Stimulated activated CD4-positive, alpha-beta T cell treated with anti-CD3 and anti-CD28 coated beads, TNF-alpha, amount 100 ng/mL, for 48 hours (primary cell): ENCODE measurements at places on chromosomes 13 and 19.

- no peak for DNase-seq
Observed at GRCh38 chr13:97257800-97258799, 36.0 kb downstream of the MBNL2 start.

DNA sequence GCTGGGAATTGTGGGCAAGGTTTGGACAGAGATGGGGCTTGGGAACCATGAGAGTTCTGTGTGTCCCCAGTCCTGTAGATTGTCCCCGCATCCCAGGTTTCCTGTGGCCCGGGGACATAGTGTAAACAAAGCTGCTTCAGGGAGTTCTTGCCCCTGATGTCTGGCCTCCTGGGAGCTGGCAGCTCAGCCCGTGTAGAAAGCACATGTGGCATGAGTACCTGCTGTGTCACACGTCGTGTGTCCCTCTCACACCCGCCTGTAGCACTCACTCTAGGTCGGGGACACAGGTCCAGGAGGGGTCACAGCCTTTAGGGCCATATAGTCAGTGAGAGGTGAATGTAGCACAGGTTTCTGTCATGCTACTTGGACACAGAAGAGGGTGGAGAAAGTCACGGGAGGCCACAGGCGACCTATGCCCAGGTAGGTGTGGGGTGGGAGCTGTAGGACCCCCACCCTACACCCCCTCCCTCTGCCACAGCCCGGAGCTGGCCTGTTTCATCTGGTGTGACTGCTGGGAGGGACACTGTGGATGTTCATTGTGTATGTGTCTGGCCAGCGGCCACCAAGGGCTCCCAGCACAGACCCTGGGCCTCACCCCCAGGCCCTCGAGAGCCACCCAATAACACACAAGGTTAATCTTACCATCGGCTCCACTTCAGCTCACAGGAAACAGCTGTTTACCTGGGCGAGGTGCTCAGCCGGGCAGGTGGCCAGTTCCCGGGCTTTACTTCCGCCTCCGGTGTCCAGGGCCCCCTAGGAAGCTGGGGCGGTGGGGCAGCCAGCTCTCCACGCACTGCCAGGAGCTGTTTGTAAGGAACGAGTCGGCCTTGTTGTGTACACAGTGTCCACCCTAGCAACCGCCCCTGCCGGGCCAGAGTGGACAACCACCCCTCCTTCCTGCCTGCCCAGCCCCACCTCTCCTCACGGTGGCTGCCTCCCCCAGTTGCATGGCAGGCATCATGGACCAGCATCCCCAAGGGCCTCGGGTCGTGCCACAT is 49.7 kb downstream of the COMP start:
- DNase-seq, result no peak

DNA sequence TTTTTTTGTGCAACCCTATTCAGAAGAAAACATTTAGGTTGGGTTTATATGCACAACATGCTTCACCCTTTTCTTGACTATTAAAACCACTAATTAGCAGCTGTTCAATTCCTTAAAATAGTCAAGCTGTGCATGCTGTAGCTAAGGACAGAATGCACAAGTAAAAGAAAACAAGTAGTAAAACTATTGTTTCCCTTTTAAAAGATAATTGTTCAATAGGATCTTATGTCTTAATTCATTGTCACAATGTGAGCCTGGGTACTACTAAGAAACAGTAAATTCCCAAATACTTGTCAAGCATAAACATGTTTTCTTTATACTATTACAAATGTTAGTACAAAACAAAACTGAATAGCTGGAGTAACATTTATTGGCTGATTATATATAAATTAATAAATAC is 32.6 kb upstream of the MIR17HG start:
- no peak for DNase-seq

DNA sequence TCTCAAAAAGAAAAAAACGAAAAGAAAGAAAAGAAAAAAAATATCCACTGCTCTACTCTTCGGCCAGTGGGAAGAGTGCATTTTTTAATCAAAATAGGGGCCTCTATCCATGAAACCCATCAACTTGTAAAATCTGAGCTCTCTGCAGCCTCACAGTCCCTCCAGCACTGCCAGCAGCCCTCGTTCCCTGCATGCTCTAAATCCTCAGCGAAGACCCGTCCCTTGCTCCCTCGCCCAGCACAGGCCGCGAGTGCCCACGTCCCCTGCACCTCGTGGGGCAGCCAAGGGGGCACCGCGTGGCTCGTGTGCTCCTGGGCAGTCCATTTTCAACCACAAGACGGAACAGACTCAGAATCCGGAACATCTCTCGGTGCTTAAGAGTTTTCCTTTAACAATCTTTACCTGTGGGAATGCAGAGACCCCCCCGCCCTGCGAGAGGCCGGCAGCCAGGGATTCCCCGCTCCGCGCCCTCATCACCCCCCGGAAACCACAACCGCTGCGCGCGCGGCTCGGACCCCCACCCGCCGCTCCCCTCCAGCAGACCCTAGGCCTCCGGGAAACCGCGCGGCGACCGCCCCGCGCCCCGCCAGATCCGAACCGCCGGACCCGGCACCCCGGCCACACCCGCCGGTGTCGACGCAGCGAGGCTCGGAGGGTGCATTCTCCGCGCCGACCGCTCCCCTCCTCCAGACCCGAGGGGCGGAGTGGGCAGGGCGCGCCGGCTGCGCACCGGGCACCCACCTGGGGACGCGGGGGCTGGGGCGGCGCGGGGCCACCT is 638 bp downstream of the ANKRD27 start:
- no peak for DNase-seq

- no peak for DNase-seq
Observed at GRCh38 chr13:46555722-46556417, 2.9 kb downstream of the LRCH1 start.

DNA sequence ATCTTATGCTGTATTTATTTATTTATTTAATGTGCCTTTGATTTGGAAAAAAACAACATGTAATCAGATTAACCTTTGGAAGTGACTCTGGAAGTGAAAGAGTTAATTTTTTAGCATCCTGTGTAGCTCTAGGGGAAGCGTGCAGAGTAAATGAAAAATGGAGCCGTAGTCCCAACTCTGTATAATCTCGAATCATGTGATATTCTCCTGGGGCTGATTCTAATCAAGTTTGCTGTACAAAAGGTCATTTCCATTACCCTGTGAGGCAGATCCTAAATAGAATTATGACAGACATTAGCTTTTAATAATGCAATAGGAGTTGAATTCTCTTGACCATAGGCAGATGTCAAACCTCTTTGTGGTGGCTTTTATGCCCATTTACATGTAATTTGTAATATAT is 238.6 kb upstream of the CSNK1A1L start:
- no peak for DNase-seq

- peak; percentile 65 for DNase-seq
Observed at GRCh38 chr19:5987077-5987818, 9.3 kb upstream of the RANBP3 start.

DNA sequence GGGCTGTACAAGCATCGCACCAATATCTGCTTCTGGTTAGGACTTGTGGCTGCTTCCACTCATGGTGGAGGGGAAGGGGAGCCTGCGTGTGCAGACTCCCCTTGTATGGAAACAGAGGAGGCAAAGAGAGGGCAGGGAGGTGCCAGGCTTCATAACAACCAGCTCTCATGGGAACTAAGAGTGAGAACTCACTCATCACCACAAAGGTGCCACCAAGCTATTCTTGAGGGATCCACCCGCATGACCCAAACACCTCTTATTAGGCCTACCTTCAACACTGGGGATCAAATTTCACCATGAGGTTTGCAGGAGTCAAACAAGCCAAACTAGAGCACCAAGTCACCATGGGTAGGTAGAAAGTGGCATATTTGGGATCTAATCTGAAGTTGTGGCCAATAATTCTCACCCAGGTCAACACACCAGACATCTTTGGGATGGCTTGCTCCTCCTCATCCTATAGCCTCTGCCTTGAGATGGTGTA is 46.4 kb downstream of the RUBCNL start:
- DNase-seq, result no peak

GRCh38 chr19:55098716-55099556 is 18.5 kb downstream of the PPP1R12C start:
- DNase-seq, result no peak

DNA sequence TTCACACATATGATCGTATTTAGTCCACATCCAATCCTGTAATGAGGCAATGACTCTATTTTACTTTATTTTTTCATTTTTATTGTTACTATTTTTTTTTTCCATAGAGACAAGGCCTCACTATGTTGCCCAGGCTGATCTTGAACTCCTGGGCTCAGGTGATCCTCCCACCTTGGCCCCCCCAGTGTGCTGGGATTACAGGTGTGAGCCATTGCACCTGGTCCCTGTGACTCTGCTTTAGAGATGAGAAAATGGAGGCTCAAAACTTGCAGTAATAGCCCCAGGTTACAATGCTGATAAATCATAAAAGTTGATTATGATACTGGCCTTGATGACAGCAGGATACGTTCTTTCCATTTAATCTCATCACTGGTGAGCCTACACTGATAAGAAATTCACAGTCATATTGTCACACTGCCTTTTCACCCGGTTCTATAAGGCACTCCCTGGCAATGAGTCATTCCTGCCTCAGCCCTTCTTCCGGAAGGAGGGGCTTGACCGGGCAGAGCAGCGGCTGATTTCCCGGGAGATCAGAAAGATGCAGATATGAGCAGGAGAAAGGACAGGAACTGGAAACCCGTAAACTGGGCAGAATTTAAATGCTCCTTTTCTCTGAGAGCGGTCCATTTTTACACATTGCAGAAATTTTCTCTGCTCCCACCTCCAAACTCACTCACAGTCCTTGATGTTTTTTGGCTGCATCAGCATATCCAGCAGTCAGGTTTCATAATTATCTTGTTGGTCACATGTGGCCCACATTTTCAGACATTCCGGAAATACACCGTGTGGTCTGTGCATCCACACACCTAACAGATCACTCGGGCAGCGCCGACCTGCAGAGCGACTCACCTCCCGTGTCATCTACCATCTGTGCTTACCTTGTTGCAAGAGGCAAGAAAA is 616.4 kb downstream of the EFNB2 start:
- DNase-seq, result no peak

- DNase-seq, result no peak
Observed at GRCh38 chr13:27889471-27889870, 30.3 kb upstream of the PDX1 start.

GRCh38 chr13:45162821-45163220 is 38.0 kb downstream of the KCTD4 start:
- DNase-seq, result no peak

- DNase-seq, result no peak
Observed at GRCh38 chr13:26964278-26965250, 204.0 kb upstream of the GPR12 start.

- no peak for DNase-seq
Observed at GRCh38 chr19:2588081-2588777, 112.3 kb downstream of the GADD45B start.

- no peak for DNase-seq
Observed at GRCh38 chr19:44984005-44984404, 17.3 kb upstream of the RELB start.

GRCh38 chr13:100540621-100541020 is 48.0 kb downstream of the GGACT start:
- no peak for DNase-seq

DNA sequence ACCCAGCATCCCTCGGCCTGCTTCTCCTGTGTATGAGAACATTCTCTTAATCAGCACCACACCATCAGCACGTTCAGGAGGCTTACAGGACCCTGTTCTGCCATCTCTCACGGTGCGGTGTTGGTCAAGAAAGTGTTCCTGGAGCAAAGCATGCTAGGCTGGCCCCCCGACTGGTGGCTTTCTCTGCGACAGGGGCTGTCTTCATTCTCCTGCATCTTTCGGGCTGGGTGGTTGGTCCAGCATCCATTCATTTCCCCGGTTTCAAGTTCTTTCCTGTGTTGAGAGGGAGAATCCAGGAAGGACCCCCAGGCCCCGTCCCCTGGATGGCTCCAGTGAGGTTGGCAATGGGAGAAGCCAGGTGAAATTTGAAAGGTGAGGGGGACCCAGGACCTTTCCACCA is 55.8 kb downstream of the C1QTNF9 start:
- no peak for DNase-seq

GRCh38 chr19:57552432-57552831 is 7.2 kb downstream of the ZNF550 start:
- DNase-seq, result no peak

GRCh38 chr13:94249512-94249911 is 230.0 kb downstream of the DCT start:
- no peak for DNase-seq

- DNase-seq, result no peak
Observed at GRCh38 chr19:29076963-29077362, 136.0 kb downstream of the UQCRFS1 start.

DNA sequence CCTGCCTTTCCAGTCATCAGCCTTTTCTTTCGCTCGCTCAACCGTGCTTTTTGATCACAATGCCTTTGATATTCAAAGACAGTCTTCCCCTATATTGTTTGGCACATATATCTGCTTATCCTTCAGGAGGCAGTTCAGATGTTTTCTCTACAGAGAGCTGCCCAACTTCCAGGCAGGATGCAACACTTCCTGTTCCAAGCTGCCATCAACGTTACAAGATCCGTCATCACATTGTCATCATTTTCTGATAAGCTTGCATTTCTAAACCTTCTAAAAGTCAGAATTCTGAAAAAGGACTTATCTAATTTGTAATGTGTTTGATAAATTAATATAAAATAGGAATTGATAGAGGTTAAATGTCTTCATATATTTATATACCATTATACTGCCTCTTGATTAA is 574.2 kb downstream of the TBC1D4 start:
- DNase-seq, result no peak

GRCh38 chr13:59770451-59770850 is 393.3 kb downstream of the DIAPH3 start:
- no peak for DNase-seq

GRCh38 chr19:3112375-3113099 is 18.4 kb downstream of the GNA11 start:
- no peak for DNase-seq

- no peak for DNase-seq
Observed at GRCh38 chr19:42175952-42176648, 41.4 kb downstream of the DEDD2 start.

DNA sequence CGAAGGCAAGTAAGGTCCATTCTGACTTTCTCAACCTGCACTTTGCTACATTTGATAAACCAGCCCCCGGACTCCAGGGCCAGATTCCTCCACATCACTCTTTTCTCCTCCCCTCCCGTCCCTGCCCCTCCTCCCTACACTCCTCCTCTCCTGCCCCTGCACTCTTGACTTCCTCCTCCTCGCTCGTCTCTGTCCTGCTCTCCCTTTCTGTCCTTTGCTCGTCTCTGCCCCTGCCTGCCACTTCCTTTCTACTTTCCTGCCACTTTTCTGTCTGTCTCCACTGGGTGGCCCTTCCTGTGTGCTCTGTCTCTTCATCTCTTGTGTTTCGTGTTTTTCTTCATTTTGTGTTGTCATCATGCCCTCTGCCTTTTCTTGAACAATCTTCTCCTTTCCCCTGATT is 7.0 kb downstream of the U2AF2 start:
- no peak for DNase-seq

DNA sequence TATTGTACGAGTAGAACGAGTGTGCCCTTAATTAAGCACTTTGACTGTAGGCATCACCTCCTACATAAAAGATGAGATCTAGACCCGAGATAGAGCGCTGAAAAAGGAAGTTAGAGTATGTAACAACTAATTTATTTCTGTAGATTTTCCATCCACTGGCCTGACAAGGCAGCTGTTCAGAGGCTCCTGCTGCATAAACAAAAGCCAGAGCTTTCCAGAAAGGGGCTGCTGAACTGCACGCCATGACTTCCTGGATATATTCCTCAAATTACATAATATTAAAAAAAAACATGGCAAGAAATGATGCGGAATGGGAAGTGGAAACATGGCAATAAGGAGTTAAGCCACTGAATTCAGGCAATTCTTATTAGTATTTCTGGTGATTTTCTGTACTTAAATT is 89.7 kb downstream of the AKAP11 start:
- no peak for DNase-seq

- no peak for DNase-seq
Observed at GRCh38 chr19:7112675-7113074, 43.2 kb downstream of the ZNF557 start.

- no peak for DNase-seq
Observed at GRCh38 chr13:94590744-94591143, 5.2 kb downstream of the TGDS start.
